A549 (cell line): ENCODE measurements at places on chromosomes 13 and 19. TPM values are rescaled to one million over a fixed set of nuclear protein-coding genes. Genes with fewer than 3 reads are reported as not detected.

ATP4A gene
- polyA plus RNA-seq, result 0.05 TPM in 1 of 3 replicates, not detected in the others

- DNase-seq, result no peak
Observed at GRCh38 chr13:40318366-40318765, 348.1 kb downstream of the FOXO1 start.

GRCh38 chr19:38700350-38700901 lies 43.8 kb downstream of the CAPN12 start:
- DNase-seq, result no peak

DNA sequence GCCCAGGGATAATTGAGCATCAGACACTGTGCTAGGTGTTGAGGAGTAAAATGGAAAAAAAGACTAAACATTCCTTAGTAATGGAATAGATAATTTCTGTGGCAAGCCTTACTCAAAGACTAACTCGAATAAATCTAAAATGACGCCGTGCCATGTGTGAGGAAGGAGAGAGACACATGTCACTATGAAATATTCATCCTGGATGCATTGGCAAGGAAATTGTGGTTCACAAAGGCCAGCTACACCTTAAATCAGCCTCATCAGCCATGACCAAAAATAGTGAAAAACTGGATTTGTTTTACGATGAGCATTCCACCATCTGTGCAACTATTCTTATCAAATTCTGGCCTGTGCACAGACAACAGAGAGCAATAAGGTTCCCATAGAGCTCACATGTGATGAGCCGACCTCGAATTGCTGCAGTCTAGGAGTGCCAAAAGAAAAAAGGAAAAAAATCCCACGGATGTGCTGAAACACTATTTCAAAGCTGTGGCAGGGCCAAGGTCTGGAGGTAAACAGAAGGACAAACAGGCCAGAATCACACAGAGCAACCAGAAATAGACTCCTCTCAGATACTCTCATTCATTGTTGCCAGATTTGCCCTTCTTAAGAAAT lies 505.7 kb downstream of the EFNB2 start:
- no peak for DNase-seq

DNA sequence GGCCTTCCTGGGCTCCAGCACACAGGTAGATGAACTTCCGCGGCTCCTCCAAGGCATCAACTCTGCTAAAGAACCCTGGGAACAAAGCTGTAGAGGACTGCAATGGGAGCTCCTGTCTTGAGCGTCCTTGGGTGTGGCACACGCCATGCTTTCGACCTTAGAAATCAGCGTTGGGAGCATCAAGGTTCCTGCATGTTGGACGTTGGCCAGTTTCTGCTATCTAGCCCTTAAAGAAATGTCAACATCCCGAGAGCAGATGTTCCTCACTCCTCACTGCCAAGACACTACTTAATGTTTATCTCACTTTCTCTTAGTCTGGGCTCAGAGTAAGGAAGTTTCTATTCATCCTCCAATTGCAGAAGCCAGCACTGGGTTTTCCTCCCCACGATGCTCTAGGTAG lies 70.6 kb upstream of the MEDAG start:
- no peak for DNase-seq

CFAP97D2 gene
- polyA plus RNA-seq, result not detected in 3 replicates

LAMP1 gene
- 106 to 117 TPM (median 114 TPM) in 3 replicates for polyA plus RNA-seq

- no peak for DNase-seq
Observed at GRCh38 chr13:45907503-45907902, 56.0 kb upstream of the SIAH3 start.

DNA sequence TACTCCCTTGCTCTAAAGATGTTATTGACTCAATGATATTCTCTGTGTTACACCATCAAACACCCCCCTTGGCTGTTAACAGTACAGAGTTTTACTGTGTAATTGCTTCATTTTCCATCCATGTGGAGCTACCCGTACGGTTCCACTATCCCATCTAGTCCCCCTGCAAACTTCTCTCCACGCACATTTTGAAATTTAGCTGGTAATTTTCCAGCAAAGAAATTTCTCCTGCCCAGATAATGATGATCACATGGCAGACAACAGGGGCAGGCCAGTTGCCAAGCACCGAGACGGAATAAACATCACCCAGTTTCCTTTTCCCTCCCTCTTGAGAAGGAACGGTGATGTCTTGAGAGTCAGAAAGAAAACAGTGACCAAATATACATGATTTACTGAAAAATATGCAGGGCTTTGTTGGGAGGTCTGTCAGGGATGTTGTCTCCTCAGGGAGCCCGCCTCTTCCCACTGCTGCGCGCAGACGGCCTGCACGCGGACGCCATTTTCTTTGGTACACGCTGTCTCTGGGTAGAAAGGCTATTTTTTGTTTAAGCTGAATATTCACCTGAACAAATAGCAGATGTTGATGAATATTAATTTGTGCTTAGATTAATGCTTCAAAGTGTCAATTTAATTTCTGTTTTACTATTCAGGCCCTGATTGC lies 109.9 kb downstream of the OLFM4 start:
- DNase-seq, result no peak

GRCh38 chr13:91397595-91397994 lies 826 bp upstream of the GPC5 start:
- no peak for DNase-seq

DNA sequence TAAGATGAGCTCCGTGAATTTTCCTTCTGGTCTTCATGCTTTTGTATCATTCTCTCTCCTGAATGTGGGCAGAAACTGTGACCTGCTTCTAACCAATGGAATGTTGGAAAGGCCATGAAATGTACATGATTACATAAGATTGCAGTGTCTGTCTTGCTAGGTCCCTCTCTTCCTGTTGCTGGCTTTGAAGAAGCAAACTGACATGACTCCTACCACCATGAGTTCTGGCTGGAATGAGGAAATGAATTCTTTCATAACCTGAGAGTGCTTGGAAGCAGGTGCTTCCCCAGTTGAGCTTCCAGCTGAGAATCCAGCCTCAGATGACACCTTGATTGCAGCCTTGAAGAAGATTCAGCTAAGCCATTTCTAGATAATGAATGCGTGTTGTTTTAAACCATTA lies 275.0 kb upstream of the MIR17HG start:
- DNase-seq, result no peak

GRCh38 chr13:74825152-74825937 lies 656.6 kb downstream of the TBC1D4 start:
- peak; percentile 54 for DNase-seq

GRCh38 chr19:10116085-10116865 lies 3.4 kb downstream of the EIF3G start:
- DNase-seq, result no peak
